ENCODE measurements at places on chromosomes 2 and 18. TPM values are rescaled to one million over a fixed set of nuclear protein-coding genes. Genes with fewer than 3 reads are reported as not detected.

- DNase-seq, result no peak
These were observed 321.5 kb downstream of the FBXO15 start for GRCh38 chr18:73826098-73826497.

DNA sequence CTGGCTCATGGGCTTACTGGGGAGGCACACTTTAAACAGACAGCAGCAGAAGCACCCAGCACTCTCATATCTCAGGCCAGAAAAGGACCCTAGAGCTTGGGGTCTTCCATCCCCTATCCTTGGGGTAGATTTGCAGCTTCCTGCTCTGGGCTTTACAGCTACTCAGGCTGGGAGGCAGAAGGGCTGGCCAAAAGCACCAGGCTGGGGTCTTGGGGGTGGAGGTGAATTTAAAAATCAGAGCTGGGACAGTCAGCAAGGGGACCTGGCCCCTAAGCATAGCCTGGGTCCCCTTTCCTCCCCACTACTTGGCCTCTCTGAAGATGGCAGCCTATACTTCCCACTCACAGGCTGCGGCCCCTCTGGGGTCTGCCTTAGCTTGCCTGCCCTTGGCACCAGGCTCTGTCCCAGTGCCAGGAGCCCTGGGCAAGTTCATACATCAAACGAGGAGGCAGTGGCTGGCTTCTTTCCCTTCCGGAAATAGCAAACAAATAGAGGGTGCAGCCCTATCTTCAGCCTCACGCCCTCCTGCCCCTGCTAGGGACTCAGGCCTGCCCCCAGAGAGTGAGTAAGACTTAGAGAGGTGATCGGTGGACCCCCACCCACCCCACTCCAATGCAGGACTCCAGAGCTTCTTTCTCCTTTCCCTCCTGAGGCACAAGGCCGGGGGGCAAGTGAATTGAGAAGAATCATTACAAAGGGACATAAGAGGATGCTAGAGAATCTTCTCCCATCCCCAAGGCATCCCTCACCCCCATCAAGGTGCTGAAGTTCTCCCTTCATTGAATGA is 26.0 kb upstream of the TNS1 start:
- peak; percentile 53 for DNase-seq

DNA sequence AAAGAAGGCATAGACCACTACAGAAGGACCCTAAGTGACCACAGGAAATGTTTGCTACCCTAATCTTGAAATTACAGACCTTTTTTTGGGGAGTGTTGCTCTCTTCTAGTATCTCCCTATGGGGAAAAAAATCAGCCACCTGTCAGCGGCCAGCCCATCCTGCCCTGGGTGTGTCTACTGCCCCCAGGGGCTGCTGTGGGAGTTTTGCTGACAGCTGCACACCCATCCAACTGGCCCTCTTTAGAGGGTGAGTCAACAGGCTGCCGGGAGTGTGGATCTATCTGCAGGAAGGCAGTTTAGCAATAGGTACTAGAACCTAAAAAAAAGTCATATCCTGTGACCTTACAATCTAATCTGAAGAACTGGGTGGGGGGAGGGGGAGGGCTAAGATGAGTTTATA is 796 bp upstream of the DYSF start:
- no peak for DNase-seq

DNA sequence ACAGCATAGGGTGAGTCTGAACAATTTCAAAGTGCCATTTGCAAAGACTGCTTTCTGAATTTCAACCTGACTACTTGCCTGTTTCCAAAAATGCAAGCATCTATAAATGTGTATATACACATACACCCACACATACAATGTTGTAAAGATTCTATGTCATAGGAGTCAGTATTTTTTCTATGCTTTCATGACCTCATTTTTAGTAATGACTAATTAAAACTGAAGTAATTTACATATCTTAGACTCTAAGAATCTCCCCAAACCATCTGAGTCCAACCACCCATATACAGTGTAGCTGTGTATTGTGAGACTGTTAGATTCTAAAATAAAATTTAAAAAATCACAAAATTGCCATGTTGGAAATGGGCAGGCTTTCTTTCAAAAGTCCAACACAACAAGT is 162.0 kb upstream of the STK17B start:
- no peak for DNase-seq

The MCFD2 gene
- 72.3 TPM for total RNA-seq

The EML6 gene
- 5.4 TPM for total RNA-seq

The EDAR gene
- 0.96 TPM for total RNA-seq

DNA sequence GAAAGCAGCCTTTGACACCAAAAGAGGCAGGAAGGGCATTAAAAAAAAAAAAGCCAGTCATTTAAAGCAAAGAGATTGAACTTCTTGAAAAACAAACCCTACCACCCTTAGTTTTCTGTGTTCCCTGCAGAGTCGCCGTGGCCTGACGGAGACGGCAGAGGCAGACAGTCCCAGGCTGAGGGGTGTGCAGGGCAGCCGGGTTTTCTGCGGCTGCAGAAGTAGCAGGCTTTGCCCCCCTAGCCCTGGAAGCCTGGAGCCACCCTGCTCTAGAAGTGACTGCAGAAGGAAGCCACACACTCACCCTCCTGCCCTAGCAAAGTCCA is 2.8 kb downstream of the INPP5D start:
- no peak for DNase-seq

- DNase-seq, result no peak
These were observed 85.2 kb upstream of the HNMT start for GRCh38 chr2:137879121-137879520.

DNA sequence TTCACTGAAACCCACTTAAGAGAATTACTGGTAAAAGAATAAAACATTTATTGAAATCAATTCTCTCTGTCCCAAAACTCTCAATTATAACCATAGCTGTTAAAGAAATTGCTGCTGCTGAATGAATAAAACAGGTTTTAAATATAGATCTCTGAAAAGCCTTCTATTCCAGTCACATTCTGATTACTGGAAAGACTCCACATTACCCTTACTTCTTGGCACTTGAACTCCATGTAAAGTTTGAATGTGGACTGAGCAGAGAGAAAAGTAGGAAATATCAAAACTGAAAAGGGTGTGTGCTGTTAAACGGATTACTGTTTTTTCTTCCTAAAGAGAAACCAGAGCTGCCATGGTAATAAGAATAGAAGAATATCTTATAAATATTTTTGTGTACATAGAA is 655.3 kb upstream of the SETBP1 start:
- DNase-seq, result no peak
